Hematopoietic multipotent progenitor cell treated with erythropoietin and hydrocortisone succinate and interleukin-3 and kit ligand, for 15 days (in vitro differentiated cells): ENCODE measurements at places on chromosomes 3 and 15.
A peak's percentile ranks its signal among the peaks of the same experiment; 100 is the strongest.

DNA sequence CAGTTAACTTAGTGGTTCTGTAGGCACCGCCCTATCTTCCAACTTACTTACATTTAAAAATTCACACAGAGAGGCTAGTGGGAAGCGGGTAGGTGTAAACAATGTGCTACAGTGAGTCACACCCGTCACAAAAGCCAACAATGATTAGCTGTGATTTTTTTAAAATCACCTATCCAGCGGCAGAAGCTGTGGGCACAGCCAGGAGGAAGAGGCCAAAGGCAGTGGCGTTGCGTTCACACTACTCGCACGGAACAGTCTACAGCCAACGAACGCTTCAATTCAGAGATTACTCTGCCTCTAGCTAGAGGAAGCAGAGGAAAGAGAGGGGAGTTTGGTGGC, 2.5 kb upstream of the NLGN1 start:
- no peak for DNase-seq

GRCh38 chr15:65068403-65068788, 605 bp upstream of the RASL12 start:
- DNase-seq, result no peak

GRCh38 chr15:86588413-86588812, 508.7 kb downstream of the AGBL1 start:
- no peak for DNase-seq

DNA sequence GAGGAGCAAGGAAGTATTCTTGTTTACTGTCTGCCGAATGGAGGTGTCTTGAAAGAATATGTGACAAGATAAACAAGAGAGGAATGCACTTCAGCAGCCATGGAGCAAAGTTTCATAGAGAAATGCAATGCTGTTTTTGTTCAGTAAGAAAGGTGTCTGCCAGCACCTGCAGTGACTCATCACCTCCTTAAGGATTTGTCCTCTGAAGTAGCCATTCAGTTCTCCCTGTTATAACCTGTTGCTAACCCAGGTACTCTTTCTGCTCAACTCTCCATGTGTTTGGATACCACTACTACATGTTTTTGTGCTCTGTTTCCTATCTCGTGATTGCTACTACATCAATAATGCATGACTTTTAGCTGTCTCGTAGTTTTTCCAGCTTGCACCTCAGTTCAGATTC, 328.9 kb downstream of the CHL1 start:
- no peak for DNase-seq

- DNase-seq, result no peak
These were observed 121.3 kb upstream of the MNS1 start for GRCh38 chr15:56586206-56586605.

DNA sequence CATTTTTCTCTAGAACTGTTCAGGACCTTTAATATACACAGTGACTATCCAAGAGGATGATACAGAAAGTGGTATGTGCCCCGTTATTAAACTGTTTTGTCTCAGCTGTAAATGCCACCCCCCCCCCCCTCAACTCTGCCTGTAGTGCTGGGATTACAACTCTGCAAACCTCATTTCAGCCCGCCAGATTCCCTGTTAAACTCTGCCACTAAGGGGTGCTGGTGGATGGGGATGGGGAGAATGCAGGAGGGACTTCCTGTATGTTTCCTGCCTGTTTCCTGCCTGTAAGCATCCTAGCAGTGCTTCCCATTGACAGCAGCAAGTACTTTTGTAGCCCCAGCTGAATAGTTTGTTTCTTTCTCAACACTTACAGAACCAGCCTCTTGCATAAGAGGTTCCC, 301.7 kb upstream of the RORA start:
- DNase-seq, result no peak

DNA sequence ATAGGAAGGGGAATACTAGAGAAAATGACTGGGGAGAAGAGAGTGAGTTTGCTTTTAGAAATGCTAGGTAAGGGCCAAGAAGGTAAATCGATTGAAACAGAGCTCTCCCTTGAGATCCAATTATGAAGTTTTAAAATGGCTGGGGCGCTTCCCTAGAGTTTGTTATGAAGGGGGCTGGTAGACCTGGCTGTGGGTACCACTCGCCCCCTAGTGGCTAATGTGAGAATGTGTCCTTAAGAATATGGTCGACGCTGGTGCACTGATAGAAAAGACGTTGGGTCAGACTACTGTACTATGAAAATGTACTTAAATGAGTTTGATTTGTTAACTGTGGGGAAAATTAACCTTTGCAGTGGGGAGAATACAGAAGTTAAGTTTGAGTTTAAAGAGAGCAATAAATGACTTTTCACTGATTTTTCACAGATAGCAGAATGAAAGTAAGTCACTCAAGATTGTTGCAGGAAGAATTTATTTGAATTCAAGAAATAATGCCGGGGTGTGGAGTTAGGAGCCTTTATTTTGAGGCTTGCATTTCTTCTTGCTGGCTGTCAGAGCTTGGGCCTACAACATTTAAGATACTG, 9.2 kb downstream of the TMPRSS7 start:
- DNase-seq, result peak; percentile 49

DNA sequence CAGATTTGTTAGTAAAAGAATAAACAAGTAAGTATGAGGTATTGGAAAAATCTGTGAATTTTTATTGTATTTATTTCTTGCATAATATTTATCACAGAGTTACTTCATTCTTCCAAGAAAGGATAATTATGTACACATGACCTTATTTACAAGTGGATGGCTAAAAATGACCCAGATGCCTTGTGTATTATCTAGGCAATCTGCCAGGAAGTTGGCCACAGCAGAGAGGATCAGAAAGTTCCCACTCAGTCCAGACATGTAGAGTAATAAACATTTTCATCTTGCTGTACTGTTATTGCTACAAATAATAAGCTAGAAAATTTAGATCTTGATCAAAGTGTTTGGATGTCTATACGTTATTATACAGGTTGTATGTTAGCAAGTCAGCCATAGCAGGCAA, 317.1 kb downstream of the EPHA6 start:
- DNase-seq, result no peak

- DNase-seq, result no peak
These were observed 30.8 kb downstream of the TOP2B start for GRCh38 chr3:25633919-25634318.

DNA sequence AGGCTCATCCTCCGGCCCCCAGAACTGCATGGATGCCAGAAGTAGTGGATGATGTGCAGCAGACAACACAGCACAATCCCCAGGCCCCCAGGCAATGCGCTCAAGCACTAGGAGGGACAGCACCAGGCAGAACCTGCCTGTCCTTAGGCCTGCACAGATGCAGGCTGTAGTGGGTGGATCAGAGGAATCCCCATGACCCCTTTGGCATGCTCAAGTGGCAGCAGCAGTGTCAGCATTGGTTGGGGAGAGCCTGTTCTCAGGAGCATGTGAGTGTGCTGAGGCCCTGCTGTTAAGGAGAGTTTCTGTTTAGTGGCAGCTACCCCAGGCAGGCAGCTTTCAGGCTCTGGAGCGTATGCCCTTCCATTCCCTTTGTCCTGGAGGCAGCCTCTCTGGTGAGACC, 25.1 kb upstream of the CD200R1L start:
- DNase-seq, result no peak

DNA sequence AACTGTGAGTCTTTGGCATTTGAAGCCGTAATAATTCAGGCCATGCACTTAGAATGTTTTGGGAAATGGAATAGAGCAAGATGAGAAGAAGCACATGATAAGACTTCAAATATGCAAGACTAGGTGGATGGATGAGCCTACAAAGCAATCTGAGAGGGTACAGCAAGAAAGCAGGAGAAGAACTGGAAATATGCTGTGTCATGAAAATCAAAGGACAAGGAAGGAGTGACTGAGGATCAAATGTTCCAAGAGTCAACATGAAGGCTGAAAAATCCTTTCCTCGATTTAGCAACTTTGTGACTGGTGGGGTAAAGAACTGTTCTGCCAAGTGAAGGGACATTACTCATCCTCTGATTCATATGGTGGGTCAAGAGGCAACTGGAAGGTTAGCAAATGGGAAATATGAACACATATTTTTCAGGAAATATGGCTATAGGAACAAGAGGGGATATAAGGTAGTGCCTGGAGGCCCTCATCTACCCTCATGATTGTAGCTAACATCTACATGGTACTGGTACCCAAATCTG, 803.7 kb upstream of the ARRDC4 start:
- DNase-seq, result no peak
